ENCODE measurements at places on chromosomes 13 and 19.

DNA sequence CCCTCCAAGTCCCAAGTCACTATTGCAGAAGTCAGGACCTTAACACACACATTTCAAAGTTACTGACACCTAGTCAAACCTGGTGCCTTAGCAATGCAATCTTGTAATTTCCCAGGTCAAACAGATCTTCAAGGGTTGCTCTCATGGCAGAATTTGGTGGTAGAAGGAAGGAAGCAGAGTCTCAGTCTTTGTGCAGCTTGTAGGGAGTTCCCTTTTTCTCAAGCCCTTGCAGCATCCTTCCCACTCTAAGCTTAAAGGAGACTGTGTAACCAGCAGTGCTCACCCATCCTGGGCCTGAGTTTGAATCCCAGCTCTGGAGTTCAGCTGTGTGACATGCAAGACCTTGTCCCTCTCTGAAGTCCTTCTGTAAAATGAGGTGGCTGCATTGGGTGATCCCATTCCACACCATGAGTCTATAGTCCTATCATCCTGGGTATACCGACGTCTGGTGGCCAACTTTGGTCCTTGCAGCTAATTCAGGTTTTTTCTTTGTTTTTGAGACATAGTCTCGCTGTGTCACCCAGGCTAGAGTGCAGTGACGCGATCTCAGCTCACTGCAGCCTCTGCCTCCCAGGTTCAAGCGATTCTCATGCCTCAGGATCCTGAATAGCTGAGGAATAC, 9.8 kb downstream of the SIGLEC10 start:
- peak; percentile 30 for DNase-seq

- peak; percentile 7 for DNase-seq
These were observed 27.9 kb downstream of the PLEKHJ1 start for GRCh38 chr19:2207991-2208860.

- DNase-seq, result no peak
These were observed 15.3 kb upstream of the ERICH6B start for GRCh38 chr13:45630791-45631190.

GRCh38 chr19:55508120-55508519, 19.9 kb downstream of the SSC5D start:
- DNase-seq, result no peak

DNA sequence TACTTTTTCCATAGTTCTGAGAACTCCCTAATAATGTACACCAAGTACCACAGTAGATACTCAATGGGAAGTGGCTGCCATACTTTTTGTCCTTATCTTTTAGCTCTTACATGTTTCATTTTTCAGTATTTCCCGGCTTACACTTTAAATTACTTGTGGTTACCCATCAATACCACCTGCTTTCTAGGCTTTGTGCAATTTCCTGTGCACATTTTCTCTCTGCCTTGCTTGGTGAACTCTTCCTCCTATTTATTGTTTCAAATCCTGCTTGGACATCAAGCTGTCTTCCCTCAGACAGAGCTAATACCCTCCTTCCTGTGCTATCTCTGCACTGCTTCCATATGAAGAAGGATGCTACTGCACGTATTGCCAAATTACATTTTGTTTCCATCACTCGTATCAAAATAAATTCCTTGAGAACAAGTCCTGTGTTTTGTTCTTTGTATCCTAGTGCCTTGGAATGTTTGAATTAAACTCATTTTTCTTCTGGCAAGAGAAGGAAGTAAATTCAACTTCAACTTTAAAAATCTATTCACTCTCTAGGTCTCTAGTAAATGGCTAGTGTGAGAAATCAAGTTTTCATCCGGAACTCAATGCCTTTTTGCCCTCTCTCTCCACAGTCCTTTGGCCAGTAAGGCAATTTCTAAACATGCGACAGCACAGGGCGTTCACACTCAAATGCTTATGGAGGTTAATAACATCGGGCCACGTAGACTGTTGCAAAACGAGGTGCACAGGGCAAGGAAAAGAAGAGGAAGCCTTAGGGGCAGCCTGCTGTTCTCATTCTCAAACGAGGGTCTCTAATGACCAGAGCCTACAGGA, 5.6 kb downstream of the ZAR1L start:
- peak; percentile 1 for DNase-seq

DNA sequence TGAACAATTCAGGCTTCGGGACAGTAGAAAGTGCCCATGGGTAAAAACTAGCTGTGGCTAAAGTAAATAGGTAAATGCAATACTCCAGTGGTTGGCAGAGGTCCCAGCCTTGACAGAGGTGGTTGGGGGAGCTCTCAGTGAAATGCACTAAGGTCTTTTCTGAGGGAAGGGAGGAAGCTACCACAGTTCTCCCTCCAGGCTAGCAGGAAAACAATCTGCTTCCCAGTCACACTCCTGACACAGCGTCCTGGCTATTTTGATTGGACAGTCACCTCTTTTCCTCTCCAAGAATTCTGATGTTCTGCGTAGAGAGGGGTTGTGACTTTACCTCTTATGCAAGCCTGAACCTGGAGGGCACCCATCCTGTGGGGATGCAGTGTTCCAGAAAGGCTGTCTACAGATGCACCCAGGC, 128.7 kb downstream of the CYSLTR2 start:
- DNase-seq, result peak; percentile 42

- no peak for DNase-seq
These were observed 82.9 kb upstream of the VSTM2B start for GRCh38 chr19:29442910-29443309.

- no peak for DNase-seq
These were observed 7.7 kb downstream of the N4BP2L2 start for GRCh38 chr13:32530841-32531253.

All from NCI-H460 (cell line).